ENCODE measurements at places on chromosomes 13 and 19.
A peak's percentile ranks its signal among the peaks of the same experiment; 100 is the strongest.

DNA sequence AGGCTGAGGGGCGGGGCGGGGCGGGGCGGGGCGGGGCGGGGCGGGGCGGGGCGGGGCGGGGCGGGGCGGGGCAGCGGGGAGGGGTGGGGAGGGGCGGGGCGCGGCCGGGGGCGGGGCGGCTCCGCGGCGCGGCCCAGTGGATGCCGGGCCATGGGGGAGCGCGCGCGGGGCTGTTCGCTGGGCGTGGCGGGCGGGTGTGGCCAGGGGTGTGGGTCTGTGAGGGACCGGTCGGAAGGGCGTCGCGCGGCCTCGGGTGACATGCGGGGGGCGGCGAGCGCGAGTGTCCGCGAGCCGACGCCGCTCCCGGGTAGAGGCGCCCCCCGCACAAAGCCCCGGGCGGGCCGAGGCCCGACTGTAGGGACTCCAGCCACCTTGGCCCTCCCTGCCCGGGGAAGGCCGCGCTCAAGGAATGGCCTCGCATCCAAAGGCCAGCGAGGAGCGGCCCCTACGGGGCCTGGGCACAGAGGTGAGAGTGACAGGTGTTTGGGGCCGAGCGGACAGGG, at the start of gene ZFP28:
Gene ZFP28 (plus strand): TSS at position 188 of the 503 bp plus-strand sequence. CDS start 71 bp downstream, at position 259.
- DNase-seq, result no peak

- DNase-seq, result no peak
These were observed 54.0 kb downstream of the ENOX1 start for GRCh38 chr13:43732726-43733125.

DNA sequence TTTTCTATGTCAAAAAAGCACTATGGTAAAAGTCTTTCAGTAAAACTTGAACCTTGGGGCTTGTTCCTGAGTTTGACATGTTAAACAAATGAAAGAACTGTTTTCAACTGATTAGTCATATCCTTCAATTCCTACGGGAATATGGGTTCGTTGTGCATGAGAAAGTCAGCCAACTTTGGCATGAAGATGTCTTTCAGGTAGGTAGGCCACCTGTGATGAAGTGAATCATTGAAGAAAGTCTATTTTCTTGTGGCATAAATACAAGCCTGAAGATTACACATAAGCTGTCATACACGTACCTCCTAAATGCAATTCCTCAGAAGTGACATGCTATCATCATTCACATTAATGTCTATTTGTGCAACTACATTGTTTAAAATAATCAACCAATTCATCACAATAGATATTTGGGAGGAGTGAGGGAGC, 513.0 kb downstream of the IRS2 start:
- DNase-seq, result peak; percentile 10

- no peak for DNase-seq
These were observed 964 bp downstream of the PCDH17 start for GRCh38 chr13:57632276-57633140.

DNA sequence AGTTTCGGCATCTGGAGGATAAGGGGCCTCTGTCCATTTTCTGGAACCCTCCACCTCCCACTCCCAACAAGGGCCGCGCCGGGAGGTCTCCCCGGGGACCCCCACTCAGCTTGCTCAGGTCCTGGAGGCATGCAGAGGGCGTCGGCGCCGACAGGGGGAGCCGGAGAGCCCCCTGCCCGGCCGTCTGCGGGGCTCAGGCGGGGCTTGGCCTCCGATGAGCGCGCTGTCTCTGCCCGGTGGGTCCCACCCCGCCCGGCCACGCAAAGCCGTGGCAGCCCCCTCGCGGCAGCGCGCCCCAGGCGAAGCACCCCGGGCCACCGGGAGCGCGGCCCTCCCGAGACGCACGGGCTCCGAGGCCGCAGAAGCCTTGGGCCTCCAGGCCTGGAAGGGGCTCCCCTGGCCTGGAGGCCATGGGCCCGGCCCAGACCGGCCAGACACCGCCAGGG, 149.7 kb upstream of the ZNF536 start:
- no peak for DNase-seq

DNA sequence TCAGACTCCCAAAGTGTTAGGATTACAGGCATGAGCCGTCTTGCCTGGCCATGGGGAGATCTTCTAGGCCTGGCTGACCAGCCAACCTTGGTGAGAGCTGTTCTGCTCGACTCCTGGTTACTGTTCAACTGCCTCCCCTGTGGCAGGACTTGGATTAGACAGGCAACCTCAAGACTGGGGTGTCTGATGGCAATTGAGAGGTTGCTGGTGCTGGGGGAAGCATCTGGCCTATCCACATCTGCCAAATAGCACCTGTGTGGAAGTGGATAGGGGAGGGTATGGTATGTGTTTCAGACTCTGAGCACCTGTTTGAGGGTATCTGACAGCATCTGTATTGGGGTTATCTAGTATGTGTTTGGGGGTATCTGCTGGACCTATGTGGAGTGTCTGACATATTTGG, 44.7 kb downstream of the ARHGEF18 start:
- no peak for DNase-seq

Measured in GM04504 (cell line).